ENCODE measurements at places on chromosomes 13 and 19. TPM values are rescaled to one million over a fixed set of nuclear protein-coding genes. Genes with fewer than 3 reads are reported as not detected.

The ZNF578 gene
- 11.9 TPM for total RNA-seq

The CTXN1 gene
- 53.1 TPM for total RNA-seq

The CPT1C gene
- total RNA-seq, result 46.8 TPM

The KLF12 gene
- 7.7 TPM for total RNA-seq

The ERICH4 gene
- total RNA-seq, result not detected

DNA sequence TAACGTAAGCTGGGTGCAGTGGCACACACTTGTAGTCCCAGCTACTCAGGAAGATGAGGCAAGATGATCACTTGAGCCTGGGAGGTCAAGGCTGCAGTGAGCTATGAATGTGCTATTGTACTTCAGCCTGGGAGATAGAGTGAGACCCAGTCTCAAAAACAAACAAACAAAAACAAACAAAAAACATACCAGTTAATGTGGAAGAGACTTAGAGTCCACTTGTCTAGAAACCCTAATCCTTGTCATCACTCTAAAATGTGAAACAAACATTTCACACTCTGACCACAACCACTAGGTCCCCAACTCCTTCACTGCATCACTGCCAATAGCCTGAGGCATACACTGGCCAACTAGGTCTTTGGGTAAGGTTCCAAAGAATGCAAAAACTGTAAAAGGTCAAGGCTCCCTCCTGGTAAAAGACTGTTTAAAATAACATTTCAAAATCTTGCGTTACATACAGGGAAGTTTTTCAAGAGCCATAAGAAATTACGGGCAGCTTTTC, 28.6 kb upstream of the CYP2B6 start:
- no peaks in the 10 kb centered on the region for H3K27me3 ChIP-seq
- H3K4me3 ChIP-seq, result no peak overlapping the region
- no peak overlapping the region for H3K27ac ChIP-seq
- DNase-seq, result no peak
- H3K4me1 ChIP-seq, result no peaks in the 10 kb centered on the region

- no peaks in the 10 kb centered on the region for H3K36me3 ChIP-seq
- no peaks in the 10 kb centered on the region for H3K4me1 ChIP-seq
- no peak overlapping the region for H3K27ac ChIP-seq
Measured at GRCh38 chr13:95420501-95420900, 119.2 kb upstream of the ABCC4 start.

- no peak overlapping the region for H3K27ac ChIP-seq
- no peak overlapping the region for H3K4me3 ChIP-seq
- no peaks in the 10 kb centered on the region for H3K27me3 ChIP-seq
- no peaks in the 10 kb centered on the region for H3K36me3 ChIP-seq
Measured at GRCh38 chr19:23531976-23532375, 136.7 kb upstream of the ZNF91 start.

- H3K27ac ChIP-seq, result no peak overlapping the region
- H3K4me3 ChIP-seq, result no peak overlapping the region
- H3K27me3 ChIP-seq, result no peaks in the 10 kb centered on the region
- H3K36me3 ChIP-seq, result no peaks in the 10 kb centered on the region
Measured at GRCh38 chr19:33653684-33654083, 31.9 kb downstream of the CHST8 start.

- H3K27me3 ChIP-seq, result no peaks in the 10 kb centered on the region
- no peak overlapping the region for H3K27ac ChIP-seq
- H3K4me1 ChIP-seq, result no peaks in the 10 kb centered on the region
Measured at GRCh38 chr13:26867451-26868091, 107.0 kb upstream of the GPR12 start.

GRCh38 chr13:46523972-46524752, 28.8 kb upstream of the LRCH1 start:
- no peaks in the 10 kb centered on the region for H3K4me1 ChIP-seq
- H3K36me3 ChIP-seq, result no peaks in the 10 kb centered on the region
- DNase-seq, result no peak
- no peak overlapping the region for H3K27ac ChIP-seq

- no peak overlapping the region for H3K4me3 ChIP-seq
- H3K27me3 ChIP-seq, result no peaks in the 10 kb centered on the region
- DNase-seq, result peak; percentile 80
- 0 out of 2 replicates have a peak overlapping the region, but pooled peaks have one; percentile 45 for H3K27ac ChIP-seq
- peaks cover 37% of the 10 kb centered on the region for H3K36me3 ChIP-seq
Measured at GRCh38 chr19:5667751-5668271, 12.5 kb downstream of the MICOS13 start.

- no peaks in the 10 kb centered on the region for H3K36me3 ChIP-seq
- H3K4me1 ChIP-seq, result peaks cover 43% of the 10 kb centered on the region
- no peak overlapping the region for H3K27ac ChIP-seq
Measured at GRCh38 chr19:18428173-18428786, 9.1 kb downstream of the SSBP4 start.

- no peak overlapping the region for H3K27ac ChIP-seq
- H3K27me3 ChIP-seq, result no peaks in the 10 kb centered on the region
- H3K4me3 ChIP-seq, result no peak overlapping the region
- no peaks in the 10 kb centered on the region for H3K36me3 ChIP-seq
Measured at GRCh38 chr19:34493038-34493648, 11.6 kb downstream of the WTIP start.

DNA sequence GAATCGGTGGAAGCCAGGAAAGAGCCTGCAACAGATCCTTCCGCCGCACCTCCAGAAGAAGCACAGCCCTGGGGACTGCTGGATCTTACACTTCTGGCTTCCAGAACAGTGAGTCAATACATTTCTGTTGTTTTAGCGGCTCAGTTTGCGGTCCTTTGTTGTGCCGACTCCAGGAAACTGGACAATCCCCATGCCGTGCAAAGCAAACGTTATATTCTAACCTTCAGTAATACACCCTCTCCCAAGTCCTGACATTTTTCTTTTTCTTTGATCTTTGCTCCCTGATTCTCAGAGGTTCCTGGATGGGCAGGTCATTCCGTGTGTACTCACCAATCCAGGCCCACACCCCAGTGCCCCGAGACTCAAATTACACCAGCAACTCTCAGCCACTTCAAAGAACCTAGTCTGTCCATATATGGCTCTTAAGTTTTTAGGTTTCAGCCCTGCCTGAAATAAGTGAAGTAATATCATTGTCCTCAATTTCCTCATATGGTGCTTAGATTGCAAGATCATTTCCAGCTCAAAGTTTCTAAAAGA, 387.1 kb upstream of the SGCG start:
- peak; percentile 28 for DNase-seq
- H3K4me1 ChIP-seq, result no peaks in the 10 kb centered on the region
- no peak overlapping the region for H3K27ac ChIP-seq

All from GM23338 (cell line).